Activated CD4-positive, alpha-beta T cell treated with anti-CD3 and anti-CD28 coated beads for 1 hour (primary cell): ENCODE measurements at places on chromosomes 6 and 20.

GRCh38 chr6:133132466-133132971 is 108.6 kb upstream of the EYA4 start:
- DNase-seq: no peak

DNA sequence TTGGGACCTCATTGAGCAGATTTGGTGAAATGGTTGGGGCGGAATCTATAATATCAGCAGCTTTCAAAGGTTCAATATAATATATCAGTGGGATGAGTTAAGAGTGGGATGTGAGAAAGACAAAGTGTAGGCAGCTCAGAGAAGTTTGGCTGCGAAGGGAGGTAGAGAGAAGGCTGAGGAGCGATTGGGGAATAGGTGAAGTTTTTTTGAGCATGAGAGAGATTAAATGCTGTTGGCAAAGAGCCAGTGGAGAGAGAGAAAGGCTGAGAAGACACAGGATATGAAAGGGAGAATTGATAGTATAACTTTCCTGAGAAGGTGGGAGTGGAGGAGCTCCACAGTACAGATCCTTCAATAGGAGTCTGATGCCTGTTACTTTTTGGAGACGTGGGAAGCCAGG is 12.1 kb upstream of the SERINC3 start:
- no peak for DNase-seq

DNA sequence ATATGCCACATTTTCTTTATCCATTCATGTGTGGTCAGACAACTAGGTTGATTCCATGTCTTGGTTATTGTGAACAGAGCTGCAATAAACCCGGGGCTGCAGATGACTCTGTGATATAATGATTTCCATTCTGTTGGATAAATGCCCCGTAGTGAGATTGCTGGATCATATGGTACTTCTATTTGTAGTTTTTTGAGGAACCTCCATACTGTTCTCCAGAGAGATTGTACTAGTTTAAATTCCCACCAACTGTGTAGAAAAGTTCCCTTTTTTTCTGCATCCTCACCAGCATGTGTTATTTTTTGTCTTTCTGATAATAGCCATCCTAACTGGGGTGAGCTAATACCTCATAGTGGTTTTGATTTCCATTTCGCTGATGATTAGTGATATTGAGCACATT is 62.2 kb upstream of the MAP3K4 start:
- DNase-seq: no peak

GRCh38 chr6:34149452-34149810 is 3.5 kb upstream of the GRM4 start:
- DNase-seq: no peak

DNA sequence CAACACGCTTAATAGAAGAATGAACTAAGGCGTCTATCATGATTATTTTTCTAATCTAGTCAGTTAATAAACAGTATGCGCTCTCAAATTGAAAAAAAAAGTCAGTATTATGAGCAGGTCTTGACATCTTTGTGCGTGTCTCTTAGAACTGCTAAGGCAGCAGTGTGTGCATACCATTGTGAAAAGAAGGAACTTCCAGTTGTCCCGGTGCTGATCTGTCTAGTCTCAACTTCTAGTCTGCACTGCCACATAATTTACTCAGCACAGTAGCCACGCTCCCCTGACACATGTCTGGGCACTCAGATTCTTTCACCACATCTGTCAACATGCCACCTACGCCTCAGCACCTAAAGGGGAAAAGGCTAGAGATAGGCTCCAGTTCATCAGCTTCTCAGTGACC is 61.1 kb upstream of the SPDEF start:
- DNase-seq: no peak

GRCh38 chr6:84536885-84537638 is 227.3 kb downstream of the TBX18 start:
- no peak for DNase-seq

DNA sequence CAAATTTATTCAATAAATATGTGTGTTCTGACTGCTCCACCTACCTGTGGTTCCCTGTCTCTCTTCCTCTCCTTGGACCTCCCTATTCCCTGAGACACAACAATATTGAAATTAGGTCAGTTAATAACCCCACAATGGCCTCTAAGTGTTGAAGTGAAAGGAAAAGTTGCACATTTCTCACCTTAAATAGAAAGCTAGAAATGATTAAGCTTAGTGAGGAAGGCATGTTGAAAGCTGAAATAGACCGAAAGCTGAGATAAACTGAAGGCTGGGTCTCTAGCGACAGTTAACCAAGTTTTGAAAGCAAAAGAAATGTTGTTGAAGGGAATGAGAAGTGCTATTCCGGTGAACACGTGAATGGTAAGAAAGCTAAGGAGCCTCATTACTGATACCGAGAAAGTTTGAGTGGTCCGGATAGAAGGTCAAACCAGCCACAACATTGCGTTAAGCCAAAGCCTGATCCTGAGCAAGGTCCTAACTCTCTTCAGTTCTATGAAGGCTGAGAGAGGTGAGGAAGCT is 34.1 kb downstream of the UST start:
- no peak for DNase-seq

DNA sequence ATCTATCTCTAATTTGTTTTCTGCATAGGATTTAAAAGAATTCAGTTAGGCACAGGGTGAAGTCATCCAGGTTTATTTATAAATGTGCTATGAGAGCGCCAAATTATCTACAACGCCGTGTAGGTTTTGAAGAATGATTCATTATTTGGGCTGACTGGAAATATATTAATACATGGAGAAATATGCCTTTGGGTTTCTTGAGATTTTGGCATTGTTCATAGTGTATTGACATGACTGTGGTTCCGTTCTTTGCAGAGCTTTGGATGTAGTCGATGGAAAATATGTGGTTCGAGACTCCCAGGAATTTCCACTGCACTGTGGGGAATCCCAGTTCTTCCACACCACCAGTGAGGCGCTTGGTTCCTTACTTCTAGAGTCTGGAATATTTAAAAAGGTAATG is 90.9 kb downstream of the CRYBG1 start:
- no peak for DNase-seq

DNA sequence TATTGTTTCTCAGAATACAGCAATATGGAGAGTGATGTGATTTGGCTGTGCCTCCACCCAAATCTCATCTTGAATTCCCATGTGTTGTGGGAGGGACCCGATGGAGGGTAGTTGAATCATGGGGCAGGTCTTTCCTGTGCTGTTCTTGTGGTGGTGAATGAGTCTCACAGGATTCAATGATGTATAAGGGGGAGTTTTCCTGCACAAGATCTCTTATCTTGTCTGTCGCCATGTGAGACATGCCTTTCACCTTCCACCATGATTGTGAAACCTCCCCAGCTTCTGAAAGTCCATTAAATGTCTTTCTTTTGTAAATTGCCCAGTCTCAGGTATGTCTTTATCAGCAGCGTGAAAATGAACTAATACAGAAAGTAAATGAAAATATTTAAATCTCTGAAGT is 234.8 kb upstream of the TENT5A start:
- no peak for DNase-seq

- no peak for DNase-seq
Observed at GRCh38 chr6:141492521-141493284, 640.0 kb upstream of the GJE1 start.

- no peak for DNase-seq
Observed at GRCh38 chr20:47181056-47181862, 175.2 kb downstream of the ZMYND8 start.

- no peak for DNase-seq
Observed at GRCh38 chr20:47125508-47125757, 230.8 kb downstream of the EYA2 start.

DNA sequence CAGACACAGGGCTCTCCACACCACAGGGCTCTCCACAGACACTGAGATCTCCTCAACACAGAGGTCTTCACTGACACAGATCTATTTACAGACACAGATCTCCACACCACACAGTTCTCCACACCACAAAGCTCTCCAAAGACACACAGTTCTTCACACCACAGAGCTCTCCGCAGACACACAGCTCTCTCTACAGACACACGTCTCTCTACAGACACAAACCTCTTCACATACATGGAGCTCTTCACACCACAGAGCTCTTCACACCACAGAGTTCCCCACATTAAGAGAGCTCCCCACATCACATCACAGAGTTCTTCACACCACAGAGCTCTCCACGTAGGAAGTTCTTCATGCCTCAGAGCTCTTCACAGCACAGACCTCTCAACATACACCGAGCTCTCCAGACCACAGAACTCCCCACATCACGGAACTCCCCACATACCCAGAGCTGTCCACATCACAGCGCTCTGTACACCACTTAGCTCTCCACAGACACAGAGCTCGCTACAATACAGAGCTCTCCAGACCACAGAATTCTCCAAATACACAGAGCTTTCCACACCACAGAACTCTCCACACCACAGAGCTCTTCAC is 53.9 kb downstream of the ERMARD start:
- DNase-seq: no peak

- no peak for DNase-seq
Observed at GRCh38 chr6:26336355-26337198, 28.4 kb upstream of the BTN3A2 start.
